ENCODE measurements at places on chromosomes 11 and 22.

- no peak for DNase-seq
Measured at GRCh38 chr11:104895634-104896033, 2.6 kb downstream of the CASP12 start.

GRCh38 chr11:16982256-16982671, 31.9 kb downstream of the PLEKHA7 start:
- DNase-seq: no peak

GRCh38 chr22:33743756-33744155, 176.5 kb downstream of the LARGE1 start:
- no peak for DNase-seq

- no peak for DNase-seq
Measured at GRCh38 chr11:81032906-81033305, 1592.1 kb upstream of the TENM4 start.

DNA sequence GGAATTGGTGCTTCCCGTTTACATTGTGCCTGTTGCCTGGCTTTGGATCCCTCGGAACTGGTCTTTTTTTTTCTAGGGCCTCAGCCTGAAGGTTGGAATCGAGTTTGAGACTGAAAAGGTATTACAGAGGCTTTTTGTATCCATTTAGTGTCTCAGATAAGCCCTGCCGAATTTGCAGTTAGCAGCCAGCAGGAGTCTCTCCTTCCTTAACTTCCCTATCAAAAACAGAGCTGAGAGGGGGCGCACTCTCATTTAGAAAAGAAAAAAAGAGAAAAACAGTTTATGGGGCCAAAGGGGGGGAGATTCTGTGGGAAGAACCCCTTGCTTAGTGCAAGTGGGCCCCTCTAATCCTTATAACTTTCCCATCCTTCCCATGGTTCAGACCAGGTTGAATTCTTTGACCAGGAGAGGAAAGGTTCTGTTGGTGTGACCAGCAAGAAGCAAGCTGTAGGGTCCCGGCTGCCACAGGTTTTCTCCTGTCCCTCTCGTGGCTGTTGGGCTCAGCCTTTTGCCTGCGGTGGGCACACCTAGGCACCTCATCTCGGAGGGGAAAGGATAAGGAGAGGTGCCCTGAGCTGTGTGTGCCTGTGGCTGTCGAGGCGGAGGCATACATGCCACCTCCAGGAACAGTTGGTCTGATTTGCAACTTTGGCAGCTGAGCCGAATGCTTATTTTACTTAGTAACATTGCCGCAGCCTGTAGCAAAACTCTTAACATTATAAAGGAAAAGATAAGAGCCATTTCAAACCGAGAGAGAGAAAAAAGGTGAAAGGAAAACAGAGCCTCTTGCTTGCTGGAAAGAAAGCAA, 565.0 kb upstream of the CNTN5 start:
- peak; percentile 13 for DNase-seq

GRCh38 chr11:61727401-61727811, 25.0 kb upstream of the MYRF start:
- DNase-seq: no peak

- peak; percentile 32 for DNase-seq
Measured at GRCh38 chr11:75582895-75583717, 21.1 kb downstream of the SERPINH1 start.

All from NAMALWA (cell line).